ENCODE measurements at places on chromosomes 2 and 18.

DNA sequence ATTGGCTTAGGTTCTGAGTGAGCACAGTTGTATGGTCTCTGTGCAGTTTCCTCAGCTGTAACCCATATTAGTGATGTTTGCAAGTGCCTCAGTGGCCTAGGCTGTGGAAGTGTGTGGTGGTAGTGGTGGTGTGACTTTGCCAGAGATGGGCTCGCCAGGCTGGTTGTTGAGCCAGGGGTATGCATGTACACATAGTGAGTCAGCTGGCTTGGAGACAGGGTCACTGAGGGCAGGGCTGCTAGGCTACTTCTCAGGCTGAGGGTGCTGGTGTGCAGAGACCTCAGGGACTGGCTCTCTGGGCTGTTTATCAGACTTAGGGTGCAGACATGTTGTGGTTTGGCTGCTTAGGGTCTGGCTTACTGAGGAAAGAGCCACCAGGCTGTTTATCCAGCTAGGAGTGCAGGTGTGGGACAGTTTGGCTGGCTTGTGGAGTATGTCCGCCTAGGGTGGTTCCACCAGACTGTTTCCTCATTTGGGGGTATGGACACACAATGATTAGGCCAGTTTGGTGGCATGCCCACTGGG is 15.0 kb downstream of the APLF start:
- DNase-seq = no peak

GRCh38 chr2:110853516-110853915 is 121.1 kb downstream of the ACOXL start:
- DNase-seq = no peak

DNA sequence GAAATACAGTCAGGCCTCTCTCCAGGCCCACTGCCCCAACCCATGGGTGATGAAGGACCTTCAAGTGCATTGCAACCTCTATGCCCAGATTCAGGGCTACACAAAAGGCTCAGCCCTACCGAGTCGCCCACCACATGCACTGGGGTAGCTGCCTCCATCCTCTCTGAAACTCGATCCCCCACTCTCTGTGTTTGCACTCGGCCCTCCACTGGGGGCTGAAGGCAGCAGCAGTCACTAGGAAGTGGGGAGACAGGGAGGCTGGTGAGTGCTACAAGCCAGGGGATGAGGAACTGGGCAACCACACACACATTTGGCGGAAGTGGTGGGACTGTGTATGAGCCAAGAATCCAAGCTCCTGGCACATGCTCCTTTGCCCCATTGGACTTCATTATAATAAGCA is 94.6 kb downstream of the CERS6 start:
- DNase-seq = no peak

GRCh38 chr18:25713103-25713502 is 361.1 kb upstream of the ZNF521 start:
- no peak for DNase-seq

GRCh38 chr18:23274638-23275482 is 139.6 kb downstream of the CABLES1 start:
- DNase-seq = no peak

DNA sequence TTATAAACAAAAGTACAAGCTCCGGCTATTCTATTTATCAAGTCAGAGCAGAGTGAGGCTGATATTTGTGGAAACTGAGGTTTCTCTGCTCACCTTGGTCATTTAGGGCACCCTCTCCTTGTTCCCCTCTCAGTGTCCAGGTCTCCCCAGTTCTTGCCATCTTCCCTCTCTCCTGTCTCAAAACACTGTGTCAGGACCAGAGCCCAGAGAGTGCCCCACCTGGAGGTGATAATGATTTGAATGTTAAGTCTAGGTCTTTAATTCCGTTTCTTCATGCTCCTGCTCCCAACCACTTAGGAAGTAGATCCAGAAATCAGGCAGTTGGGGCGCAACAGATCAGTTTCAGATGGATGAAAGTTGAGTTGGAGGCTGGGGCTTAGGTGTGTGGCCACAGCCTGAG is 9.2 kb upstream of the ADCY3 start:
- DNase-seq = no peak

- no peak for DNase-seq
Measured at GRCh38 chr2:7835693-7836680, 845.9 kb upstream of the ID2 start.

DNA sequence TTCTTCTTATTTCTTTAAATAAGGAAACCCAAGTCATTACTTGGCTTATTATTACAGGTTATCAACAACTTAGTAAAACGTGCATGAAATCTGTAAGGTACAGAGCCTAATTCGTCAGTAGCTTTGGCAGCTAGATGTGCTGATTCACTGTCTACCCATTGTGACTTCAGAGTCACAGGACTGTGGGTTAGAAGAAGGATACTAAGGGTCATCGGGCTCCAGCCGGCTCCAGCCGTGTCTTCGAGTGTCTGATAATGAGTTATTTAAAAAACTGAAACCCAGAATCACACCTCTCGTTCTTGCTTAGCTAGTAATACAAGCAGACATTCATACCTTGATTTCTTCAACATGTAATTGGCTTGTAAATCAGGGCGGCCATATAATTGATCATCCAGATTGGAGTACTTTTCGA is 170.5 kb downstream of the FMNL2 start:
- no peak for DNase-seq

DNA sequence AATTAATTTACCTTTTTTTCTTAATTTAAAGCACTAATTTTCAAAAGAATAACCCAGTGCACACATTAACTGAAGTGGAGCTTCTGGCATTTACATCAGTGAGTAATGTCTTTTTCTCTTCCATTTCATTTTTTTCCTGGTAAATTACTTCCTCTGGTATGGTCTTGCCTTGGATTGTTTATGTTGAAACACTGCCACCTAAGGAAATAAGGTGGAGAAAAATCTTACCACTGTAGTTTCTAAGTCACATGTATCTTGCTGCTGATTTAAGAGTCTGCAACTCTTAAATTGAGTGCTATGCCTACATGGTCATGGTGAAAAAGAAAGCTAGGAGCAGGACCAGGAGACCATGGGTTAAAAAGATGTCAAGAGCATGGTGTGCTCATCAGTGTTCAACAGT is 51.0 kb downstream of the TTC27 start:
- no peak for DNase-seq

- DNase-seq = no peak
Measured at GRCh38 chr2:181348107-181348837, 108.9 kb upstream of the ITGA4 start.

GRCh38 chr2:68263632-68264031 is 11.3 kb upstream of the PPP3R1 start:
- DNase-seq = no peak

GRCh38 chr2:84197901-84198300 is 261.2 kb downstream of the SUCLG1 start:
- no peak for DNase-seq

GRCh38 chr2:83536556-83536955 is 922.5 kb downstream of the SUCLG1 start:
- DNase-seq = no peak

GRCh38 chr2:39487398-39488250 is 50.5 kb upstream of the MAP4K3 start:
- no peak for DNase-seq

DNA sequence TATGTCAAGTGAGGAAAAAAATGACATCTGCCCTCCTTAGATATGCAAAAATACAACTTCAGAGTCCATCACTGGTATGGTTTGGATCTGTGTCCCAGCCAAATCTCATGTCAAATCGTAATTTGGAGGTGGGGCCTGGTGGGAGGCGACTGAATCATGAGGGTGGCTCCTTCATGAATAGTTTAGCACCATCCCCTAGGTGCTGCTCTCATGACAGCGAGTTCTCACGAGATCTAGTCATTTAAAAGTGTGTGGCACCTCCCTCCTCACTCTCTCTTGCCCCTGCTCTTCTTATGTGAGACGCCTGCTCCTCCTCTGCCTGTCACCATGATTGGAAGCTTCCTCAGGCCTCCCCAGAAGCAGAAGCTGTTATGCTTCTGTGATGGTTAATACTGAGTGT is 5.9 kb upstream of the PSMA8 start:
- DNase-seq = no peak

DNA sequence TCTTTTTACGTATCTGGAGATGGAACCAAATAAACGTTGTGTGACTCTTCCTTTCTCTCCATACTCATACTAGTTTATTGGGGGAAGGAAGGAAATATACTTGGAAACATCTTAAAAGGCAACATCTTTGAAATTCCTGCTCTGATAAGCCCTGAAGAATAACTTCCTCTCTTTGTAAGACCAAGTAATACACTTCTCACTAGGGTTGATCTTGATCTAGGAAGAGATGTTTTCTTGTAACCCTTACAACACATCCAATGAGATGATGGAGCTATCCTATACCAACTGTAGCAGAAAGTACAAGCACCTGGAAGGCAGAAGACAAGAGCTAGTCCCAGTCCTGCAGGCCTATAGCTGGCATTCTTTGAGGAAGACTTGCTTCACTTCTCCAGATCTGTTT is 2.0 kb downstream of the ANKRD44 start:
- no peak for DNase-seq

DNA sequence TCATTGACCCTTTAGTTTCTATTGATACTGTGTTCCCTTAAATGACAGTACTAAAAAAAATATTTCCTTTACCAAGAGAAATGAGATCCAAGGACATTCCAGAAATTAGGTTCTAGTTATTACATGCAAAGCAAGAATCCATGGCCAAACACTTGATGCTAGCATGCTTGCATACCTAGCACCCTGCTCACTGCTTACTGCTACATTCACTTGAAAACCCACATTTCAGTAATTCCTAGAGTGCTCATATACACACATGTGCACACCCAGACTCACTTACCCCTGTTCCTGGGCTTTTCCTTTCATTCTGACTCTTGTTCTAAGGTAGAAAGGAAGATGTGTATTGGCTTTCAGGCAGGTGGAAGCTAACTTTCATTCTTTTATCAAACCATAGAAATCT is 395.9 kb downstream of the THSD7B start:
- DNase-seq = no peak

- DNase-seq = no peak
Measured at GRCh38 chr2:216652566-216652965, 19.3 kb downstream of the IGFBP2 start.

DNA sequence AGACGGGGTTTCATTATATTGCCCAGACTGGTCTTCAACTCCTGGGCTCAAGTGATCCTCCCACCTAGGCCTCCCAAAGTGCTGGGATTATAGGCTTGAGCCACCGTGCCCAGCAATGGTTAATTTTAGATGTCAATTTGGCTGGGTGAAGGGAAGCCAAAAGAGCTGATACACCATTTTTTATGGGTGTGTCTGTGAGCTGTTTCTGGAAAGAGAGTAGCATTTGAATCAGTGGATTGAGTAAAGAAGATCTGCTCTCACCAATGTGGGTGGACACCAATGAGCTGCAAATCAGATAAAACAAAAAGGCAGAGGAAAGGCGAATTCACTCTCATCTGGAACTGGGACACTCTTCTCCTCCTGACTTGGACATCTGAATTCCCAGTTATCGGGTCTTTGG is 16.1 kb upstream of the TAF4B start:
- DNase-seq = no peak

DNA sequence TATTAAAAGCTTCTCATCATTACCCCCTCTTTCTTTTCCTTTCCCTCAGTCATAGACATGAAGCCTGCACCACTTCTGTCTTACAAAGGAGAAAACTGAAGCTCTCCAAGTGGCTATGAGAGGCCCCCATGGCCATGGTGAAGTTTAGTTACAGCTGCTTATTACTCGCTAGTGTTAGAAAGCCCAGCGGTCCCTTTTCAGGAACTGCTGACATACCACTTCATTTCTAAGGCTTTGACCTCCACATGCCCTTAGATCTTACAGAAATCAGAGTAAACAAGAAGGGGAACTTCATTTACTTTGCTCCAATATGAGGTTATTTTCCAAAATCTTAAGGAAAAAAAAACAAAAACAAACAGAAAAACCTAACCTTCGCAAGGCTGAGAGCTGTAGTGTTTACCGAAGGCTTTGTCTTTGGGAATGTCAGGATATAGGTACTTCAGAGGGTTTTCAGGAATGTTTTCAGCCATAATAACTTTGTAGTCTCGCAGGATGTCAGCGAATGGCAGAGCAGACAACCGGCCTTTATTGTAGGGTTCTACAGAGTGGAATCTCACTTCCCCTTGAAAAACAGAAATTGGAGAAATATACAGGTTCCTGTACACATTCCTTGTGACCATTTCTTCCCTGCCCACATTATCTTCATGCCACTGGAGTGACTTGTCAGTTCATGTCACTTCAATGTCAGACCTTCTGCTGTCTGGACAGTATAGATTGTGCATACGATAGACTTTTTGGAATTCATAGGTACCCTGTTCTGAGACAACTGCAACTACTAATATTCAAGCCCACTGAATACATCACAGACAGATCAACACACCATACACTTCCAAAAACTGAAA is 18.8 kb upstream of the STAT1 start:
- DNase-seq = no peak

DNA sequence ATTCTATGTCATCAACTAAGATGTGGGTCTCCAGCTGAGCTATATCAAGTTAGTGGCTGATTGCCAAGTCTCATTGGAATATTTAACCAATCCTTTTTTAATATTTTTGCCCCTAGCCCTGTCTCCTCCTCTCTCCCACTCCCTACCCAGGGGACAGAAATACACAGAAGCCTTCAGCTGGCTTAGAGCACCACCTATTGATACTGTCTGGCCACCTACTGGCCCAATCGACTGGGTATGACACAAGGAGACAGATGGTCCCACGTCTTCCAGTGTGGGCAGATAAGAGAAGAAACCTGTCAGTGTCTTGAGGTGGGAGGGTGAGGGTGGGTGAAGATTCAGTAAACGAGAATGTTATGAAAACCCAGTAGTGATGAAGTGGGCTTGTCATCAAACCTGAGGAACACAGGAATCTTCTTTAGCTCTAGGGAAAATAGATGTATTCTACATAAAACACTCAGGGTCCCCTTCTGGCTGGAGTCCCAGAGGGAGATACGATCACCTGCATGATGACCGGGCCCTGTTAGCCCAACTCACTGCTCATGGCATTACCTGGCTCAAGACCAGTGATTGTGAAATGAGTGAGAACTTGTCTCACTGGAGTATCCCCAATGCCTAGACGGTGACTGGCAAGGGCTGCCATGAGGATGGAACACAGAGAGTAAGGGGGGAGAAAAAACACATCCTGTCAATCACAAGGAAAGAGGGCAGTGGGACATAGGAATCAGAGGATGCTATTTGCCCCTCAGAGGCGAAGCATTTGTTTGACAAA is 26.7 kb downstream of the POLR1A start:
- no peak for DNase-seq

- DNase-seq = no peak
Measured at GRCh38 chr2:167122389-167122788, 234.1 kb downstream of the XIRP2 start.

DNA sequence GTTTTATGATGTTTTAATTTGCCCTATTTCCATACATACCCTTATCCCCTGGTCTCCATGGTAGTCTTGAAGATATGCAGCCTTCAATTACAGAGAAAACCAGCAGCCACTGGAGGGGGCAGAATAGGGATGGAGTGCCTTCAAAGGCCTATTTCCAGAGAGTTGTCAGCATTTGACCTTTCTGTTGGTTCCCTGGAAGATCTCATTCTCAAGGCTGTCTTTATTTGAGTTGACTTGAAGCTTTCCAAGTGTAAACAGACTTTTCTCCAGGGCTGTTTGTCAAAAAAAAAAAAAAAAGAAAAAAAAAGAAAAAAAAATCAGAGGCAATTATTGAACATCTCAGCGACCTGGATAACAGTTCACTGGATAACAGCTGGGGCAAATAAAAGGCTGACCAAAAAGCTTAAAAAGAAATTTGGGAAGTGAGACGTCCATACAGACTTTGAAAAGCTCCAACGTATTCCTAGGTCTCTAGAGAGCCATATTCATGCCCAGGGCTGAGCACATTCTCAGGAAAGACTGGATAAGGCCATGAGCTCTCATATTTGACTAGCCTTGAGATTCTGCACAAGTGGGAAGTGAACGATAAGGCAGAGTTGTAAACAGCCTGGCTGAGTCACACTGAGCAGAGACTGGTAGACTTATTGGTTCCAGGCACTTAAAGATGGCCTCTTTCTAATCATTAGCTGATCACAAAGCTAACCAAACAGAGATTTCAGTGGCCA is 126.6 kb downstream of the VAPA start:
- no peak for DNase-seq
